ENCODE measurements at places on chromosomes 12 and 14.

- H3K4me3 ChIP-seq, result no peak overlapping the region
- no peaks in the 10 kb centered on the region for H3K27me3 ChIP-seq
- no peak overlapping the region for H3K27ac ChIP-seq
- H3K36me3 ChIP-seq, result no peaks in the 10 kb centered on the region
Observed at GRCh38 chr14:59103396-59103795, 85.1 kb upstream of the DAAM1 start.

GRCh38 chr14:81449114-81449513 lies 49.0 kb upstream of the STON2 start:
- no peaks in the 10 kb centered on the region for H3K36me3 ChIP-seq
- peaks cover 5% of the 10 kb centered on the region for H3K4me1 ChIP-seq
- DNase-seq, result no peak

DNA sequence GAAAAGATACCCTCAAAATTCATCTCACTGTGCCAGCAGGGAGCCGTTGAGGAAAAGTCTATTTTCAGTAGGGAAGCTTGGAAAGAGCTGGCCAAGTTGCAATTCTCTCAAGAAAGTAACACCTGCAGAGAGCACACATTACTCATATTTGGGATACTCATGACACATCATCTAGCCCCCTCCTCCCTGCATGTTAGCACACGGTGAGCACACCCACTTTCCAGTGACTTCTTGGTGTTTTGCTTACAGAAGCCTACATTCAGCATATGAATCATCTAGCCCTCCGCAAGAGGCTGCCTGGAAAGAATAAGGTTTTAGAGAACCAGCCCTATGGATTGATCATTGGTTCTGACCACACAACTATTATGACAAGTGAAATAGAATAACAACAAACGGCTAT lies 124.5 kb downstream of the PTPRO start:
- H3K27ac ChIP-seq, result no peak overlapping the region
- H3K4me1 ChIP-seq, result no peaks in the 10 kb centered on the region
- no peak overlapping the region for H3K4me3 ChIP-seq
- no peaks in the 10 kb centered on the region for H3K36me3 ChIP-seq
- no peaks in the 10 kb centered on the region for H3K27me3 ChIP-seq
- DNase-seq, result no peak

GRCh38 chr12:48979602-48980388 lies 1.7 kb downstream of the WNT1 start:
- H3K27ac ChIP-seq, result no peak overlapping the region
- H3K4me3 ChIP-seq, result peak overlapping the region; percentile 43
- H3K27me3 ChIP-seq, result peaks cover 27% of the 10 kb centered on the region
- H3K4me1 ChIP-seq, result peaks cover 25% of the 10 kb centered on the region
- no peak for DNase-seq

- no peak for DNase-seq
- H3K36me3 ChIP-seq, result no peaks in the 10 kb centered on the region
- H3K4me1 ChIP-seq, result no peaks in the 10 kb centered on the region
- H3K27ac ChIP-seq, result no peak overlapping the region
Observed at GRCh38 chr12:76449583-76449982, 101.4 kb upstream of the BBS10 start.

- no peaks in the 10 kb centered on the region for H3K36me3 ChIP-seq
- no peak overlapping the region for H3K27ac ChIP-seq
- no peaks in the 10 kb centered on the region for H3K27me3 ChIP-seq
- no peaks in the 10 kb centered on the region for H3K4me1 ChIP-seq
- H3K4me3 ChIP-seq, result no peak overlapping the region
- DNase-seq, result no peak
Observed at GRCh38 chr14:105890474-105891220, 364.3 kb downstream of the TMEM121 start.

DNA sequence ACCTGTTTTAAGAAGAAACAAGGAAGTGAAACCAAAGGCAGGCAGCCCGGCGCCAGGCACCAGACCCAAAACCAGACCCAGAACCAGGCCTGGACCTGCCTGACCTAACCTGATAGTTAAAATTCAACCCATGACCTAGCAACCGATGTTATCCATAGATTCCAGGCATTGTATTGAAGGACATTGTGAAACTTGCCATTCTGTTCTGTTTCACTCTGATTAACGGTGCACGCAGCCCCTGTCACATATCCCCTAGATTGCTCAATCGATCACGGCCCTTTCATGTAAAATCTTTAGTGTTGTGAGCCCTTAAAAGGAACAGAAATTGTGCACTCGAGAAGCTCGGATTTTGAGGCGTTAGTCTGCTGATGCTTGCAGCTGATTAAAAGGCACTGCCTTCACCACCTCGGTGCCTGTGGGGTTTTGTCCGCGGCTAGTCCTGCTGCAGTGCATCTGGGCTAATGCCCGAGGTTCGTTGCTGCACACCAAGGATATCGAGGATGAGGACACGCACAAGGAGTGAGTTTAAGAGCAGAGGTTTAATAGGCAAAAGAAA lies 262.5 kb upstream of the TMEM132C start:
- no peaks in the 10 kb centered on the region for H3K27me3 ChIP-seq
- no peaks in the 10 kb centered on the region for H3K4me1 ChIP-seq
- H3K36me3 ChIP-seq, result no peaks in the 10 kb centered on the region
- no peak for DNase-seq
- no peak overlapping the region for H3K27ac ChIP-seq

GRCh38 chr12:105102673-105103072 lies 4.9 kb upstream of the WASHC4 start:
- H3K27me3 ChIP-seq, result no peaks in the 10 kb centered on the region
- H3K27ac ChIP-seq, result no peak overlapping the region
- no peak for DNase-seq
- no peaks in the 10 kb centered on the region for H3K4me1 ChIP-seq

DNA sequence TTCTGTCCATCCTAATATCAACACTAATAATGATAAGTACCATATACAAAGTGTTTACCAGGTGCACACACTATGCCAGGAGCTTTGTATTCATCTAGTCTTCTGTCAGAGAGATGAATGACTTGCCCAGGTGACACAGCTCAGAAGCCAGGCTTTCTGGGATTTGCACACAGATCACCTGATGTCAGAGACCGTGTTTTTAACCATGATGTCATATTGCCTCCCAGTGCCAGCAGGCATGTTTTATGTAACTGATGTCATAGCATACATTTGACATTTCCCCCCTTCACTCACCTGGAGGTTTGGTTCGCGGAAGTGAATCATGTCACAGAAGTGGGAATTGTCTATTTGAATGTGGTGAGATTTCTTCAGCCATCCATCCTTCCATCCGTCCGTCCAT lies 5.7 kb downstream of the WSCD2 start:
- H3K36me3 ChIP-seq, result no peaks in the 10 kb centered on the region
- H3K4me3 ChIP-seq, result no peak overlapping the region
- no peak for DNase-seq
- H3K27me3 ChIP-seq, result no peaks in the 10 kb centered on the region
- H3K4me1 ChIP-seq, result peaks cover 4% of the 10 kb centered on the region

- no peak overlapping the region for H3K4me3 ChIP-seq
- H3K4me1 ChIP-seq, result no peaks in the 10 kb centered on the region
- H3K27me3 ChIP-seq, result no peaks in the 10 kb centered on the region
Observed at GRCh38 chr12:3321881-3322280, 169.1 kb upstream of the PRMT8 start.

- H3K27me3 ChIP-seq, result no peaks in the 10 kb centered on the region
- H3K4me1 ChIP-seq, result no peaks in the 10 kb centered on the region
- no peaks in the 10 kb centered on the region for H3K36me3 ChIP-seq
- no peak overlapping the region for H3K27ac ChIP-seq
- no peak for DNase-seq
- no peak overlapping the region for H3K4me3 ChIP-seq
Observed at GRCh38 chr12:31557707-31558106, 33.2 kb downstream of the DENND5B start.

DNA sequence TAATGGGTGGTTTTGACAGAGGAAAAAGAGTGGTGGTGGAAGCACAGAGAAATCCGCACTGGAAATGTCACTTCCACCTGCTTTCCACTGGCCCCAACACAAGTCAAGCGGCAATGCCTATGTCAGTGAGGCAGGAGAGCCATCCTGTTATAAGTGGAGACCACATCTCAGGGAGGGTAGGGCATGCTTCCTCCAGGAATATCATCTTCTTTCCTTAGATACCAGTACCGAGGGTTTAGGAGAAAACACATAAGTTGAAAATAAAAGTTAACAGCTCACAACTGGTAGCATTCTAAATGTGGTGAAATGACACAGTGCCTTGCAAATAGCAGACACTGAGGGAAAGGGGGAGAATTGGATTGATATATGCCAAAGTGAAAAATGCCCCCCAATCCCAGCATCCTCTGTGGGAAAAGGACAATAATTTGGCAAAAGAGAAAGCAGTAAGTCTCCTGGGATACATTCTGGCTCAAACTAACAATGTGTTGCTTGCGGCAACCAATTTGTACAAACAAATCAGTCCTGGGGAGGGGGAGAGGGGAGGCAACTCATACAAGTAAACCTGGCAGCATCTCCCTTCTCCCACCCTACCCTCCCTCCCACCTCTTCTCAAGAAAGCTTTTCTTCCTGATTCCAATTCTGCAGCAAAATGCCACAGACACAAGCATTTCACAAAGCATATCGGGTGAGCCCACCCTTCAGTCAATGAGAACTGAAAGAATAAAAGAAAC lies 57.1 kb downstream of the STON2 start:
- no peak for DNase-seq
- no peak overlapping the region for H3K4me3 ChIP-seq
- H3K27ac ChIP-seq, result no peak overlapping the region
- H3K27me3 ChIP-seq, result no peaks in the 10 kb centered on the region

GRCh38 chr12:111169456-111169855 lies 199.4 kb downstream of the PHETA1 start:
- no peak for DNase-seq
- H3K27ac ChIP-seq, result no peak overlapping the region
- no peaks in the 10 kb centered on the region for H3K36me3 ChIP-seq
- H3K4me1 ChIP-seq, result no peaks in the 10 kb centered on the region
- H3K27me3 ChIP-seq, result no peaks in the 10 kb centered on the region

DNA sequence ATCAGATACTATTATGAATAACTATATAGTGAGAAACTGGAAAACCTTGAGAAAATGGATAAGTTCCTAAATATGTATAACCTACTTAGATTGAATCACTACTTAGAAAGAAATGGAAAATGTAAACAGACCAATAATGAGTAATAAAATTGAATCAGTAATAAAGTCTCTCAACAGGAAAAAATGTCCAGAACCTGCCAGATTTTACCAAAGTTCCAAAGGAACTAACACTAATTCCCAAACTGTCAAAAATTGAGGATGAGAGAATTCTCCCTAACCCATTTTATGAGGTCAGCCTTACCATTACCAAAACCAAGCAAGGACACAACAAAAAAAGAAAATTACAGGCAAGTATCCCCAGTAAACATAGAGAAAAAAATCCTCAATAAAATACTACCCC lies 272.0 kb downstream of the RPAP3 start:
- no peak for DNase-seq
- H3K4me3 ChIP-seq, result no peak overlapping the region
- H3K27ac ChIP-seq, result no peak overlapping the region
- no peaks in the 10 kb centered on the region for H3K36me3 ChIP-seq
- no peaks in the 10 kb centered on the region for H3K27me3 ChIP-seq

DNA sequence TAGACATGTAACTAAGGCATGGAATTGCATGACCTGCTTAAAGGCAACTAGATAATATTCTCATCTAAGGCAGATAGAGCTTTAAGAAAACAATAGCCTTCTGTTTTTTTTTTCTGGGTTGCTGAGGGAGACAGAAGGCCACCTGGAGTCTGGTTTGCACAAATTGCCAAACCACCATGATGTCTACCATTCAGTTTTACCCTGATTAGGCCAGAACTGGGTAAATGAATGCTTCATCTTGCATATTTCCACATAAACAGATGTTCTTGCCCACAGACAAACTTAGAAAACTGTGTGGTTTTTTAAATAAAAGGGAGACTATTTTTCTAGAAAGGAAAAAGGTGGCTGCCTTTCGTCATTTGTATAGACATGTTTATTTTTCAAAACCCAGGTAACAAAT lies 278.7 kb upstream of the PRICKLE1 start:
- no peaks in the 10 kb centered on the region for H3K36me3 ChIP-seq
- H3K27me3 ChIP-seq, result no peaks in the 10 kb centered on the region
- no peak for DNase-seq
- no peak overlapping the region for H3K27ac ChIP-seq
- H3K4me1 ChIP-seq, result no peaks in the 10 kb centered on the region
- no peak overlapping the region for H3K4me3 ChIP-seq

GRCh38 chr12:51871918-51872688 lies 15.8 kb upstream of the ANKRD33 start:
- peaks cover 8% of the 10 kb centered on the region for H3K4me1 ChIP-seq
- H3K36me3 ChIP-seq, result no peaks in the 10 kb centered on the region
- H3K27me3 ChIP-seq, result peaks cover 7% of the 10 kb centered on the region
- H3K27ac ChIP-seq, result no peak overlapping the region

DNA sequence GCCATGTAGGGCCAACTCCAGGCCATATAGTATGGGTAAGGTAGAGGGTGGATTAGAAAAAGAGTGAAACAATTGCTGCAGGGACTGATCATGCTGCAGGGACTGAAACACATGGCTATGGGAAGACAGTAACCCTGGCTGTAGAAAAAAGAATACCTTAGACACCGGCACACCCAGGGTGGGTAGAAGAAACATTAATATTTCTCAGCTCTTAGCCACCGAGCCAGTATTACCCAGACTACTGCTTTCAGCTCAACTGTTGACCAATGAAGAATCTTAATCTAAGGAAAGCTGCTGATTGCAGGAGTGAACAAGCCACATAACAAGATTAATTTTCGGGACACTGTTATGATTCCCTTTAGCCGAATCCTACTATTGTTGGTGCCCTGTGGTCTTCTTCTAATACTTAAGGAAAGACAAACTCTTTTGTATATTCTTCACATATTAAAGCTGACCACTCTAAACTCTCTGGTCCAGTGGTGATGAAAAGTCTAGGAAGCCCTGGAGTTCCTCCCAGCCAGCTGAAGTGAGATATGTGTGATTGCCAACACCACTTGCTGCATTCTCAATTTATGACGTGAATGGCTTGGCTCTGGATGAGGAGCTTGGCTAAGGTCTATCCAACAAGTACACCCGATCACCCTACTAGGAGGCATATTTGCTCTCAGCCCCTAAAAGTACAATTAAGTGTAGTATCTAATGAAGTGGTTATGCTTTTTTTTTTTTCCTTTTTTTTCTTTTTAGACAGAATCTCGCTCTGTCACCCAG lies 69.2 kb downstream of the NOVA1 start:
- H3K4me3 ChIP-seq, result no peak overlapping the region
- DNase-seq, result peak; percentile 80
- H3K27ac ChIP-seq, result peak overlapping the region; percentile 28
- H3K27me3 ChIP-seq, result no peaks in the 10 kb centered on the region
- no peaks in the 10 kb centered on the region for H3K4me1 ChIP-seq
